ENCODE measurements at places on chromosomes 3 and 15.

GRCh38 chr3:72114773-72115172 is 329.8 kb upstream of the PROK2 start:
- no peak for DNase-seq

DNA sequence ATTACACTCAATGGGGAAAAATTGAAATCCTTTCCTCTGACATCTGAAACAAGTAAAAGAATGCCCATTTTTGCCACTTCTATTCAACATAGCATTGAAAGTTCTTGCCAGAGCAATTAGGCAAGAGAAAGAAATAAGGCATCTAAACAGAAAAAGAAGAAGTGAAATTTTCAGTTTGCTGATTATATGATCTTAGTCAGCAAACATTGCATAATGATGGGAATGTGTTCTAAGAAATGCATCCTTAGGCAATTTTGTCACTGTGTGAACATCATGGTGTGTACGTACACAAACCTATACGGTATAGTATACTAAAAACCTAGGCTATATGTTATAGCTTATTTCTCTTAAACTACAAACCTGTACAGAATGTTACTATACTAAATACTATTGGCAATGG is 278.0 kb downstream of the CGGBP1 start:
- no peak for DNase-seq

- DNase-seq: peak; percentile 84
Measured at GRCh38 chr3:81728766-81729544, 32.5 kb downstream of the GBE1 start.

- DNase-seq: no peak
Measured at GRCh38 chr3:46576879-46577278, 10.8 kb upstream of the LRRC2 start.

DNA sequence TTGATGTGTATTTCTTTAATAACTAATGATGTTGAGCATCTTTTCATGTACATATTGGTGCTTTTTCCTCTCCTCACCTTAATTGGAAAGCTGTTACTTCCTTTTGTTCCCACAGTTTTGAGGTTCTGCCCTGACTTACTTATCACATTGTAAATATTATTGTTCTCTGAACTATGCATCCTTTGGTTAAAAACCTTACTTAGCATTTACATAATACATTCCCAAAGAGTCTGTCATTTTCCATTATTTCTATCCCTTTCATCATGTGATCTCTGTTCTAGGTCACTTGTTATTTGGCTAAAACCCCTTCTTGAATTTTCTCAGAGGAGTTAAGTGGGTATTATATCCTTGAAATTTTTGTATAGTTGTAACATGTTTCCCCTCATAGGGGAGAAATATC is 33.0 kb downstream of the SLC12A6 start:
- DNase-seq: peak; percentile 40

DNA sequence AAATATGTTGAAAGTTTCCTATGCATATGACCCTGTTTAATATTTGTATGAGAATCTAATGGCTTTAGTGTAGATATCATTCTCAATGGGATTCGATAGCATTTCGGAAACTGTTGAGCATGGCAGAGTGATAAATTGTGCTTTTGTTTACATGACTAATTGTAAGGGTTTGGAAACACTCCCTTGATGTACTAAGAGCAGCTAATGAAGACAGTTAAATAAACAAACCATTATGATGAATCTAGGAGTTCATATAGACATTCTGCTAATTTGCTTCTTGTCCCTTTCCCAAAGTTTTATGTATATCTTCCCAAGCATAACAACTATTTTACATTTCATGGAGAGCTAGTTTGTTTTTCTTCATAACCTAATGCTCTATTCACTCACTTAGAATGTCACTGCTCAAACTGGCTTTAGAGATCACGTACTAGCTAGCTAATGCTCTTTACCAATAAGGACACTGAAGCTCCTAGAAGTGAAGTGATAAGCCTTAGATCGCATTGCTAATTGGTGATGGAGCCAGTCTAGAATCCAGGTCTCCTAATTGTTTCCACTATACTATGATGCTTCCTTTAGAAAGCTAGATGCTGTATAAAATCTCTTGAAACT is 140.8 kb downstream of the TP63 start:
- no peak for DNase-seq

DNA sequence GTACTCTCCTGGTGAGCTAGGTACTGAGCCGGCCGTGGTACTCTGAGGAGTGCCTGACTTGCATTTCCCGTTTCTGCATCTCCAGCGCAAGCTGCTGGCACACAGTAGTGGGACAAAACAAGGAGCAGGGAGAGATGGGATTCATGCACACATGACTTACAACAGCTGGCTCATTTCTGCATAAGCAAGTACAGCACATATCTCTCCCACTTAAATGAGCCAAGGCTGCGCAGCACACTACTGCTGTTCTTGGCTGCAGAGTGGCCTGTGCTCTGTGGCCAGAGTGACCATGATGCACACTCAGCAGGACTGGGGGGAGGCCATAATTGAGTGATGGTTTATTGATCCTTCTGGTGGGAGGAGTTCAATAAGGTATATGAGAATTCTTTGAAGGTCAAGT is 59.2 kb upstream of the ABHD17C start:
- no peak for DNase-seq

DNA sequence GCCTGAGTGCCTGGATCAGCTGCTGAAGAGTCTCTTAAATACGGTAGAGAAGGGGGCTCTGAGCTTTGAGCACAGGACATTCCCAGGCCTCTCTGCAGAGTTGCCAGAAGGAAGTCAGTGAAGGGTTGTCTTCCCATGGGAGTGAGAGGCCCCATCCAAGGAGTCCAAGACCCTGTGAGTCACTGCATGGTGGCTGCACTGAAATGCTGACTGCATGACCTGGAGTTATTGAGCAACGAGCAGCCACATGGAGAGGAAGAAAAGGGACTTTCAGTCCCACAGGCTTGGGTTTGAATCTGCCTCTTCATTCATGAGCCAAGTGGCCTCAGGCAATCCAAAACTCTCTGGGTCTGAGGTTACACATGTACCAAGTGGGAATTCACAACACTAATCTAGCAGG is 69.6 kb upstream of the RASGRF1 start:
- peak; percentile 39 for DNase-seq

DNA sequence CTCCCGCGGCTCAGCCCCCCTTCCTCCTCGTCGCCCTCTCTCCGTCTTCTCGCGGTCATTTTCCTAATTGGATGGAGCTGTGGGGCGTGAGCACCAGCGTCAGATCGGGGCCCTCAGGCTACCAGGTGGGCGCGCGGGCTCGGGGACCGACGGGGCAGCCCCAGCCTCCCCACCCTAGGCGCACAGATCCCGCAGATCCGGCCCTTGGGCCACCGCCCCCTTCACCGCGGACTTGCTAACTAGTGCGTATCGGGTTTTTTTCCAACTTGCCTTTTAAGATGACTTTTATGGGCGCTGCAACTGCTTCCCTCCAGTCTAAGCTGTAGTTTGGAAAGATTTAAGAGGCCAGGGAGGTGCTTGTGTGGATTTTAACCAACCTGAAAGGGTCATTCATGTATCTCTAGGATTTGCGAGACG is 1.3 kb downstream of the ZNF710 start:
- DNase-seq: peak; percentile 59

DNA sequence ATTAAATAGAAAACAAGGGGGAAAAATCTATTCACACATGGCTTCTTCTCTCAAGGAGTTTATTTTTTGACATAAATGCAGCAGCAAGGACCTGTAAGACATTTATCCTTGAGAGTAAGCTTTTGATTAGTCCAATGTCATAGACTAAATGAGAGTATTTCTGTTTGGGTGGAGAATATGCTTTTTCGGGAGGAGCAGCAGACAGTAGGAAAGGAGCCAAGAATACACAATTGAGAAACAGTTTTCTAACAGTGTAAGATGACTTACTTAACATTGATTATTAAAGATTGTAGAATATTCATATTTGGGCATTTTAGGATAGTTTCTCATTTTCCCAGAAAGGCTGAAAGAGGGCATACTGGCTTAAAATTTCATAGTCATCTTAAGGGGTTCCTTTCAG is 65.9 kb upstream of the PAQR5 start:
- no peak for DNase-seq

GRCh38 chr3:137165117-137165806 is 207.5 kb downstream of the IL20RB start:
- DNase-seq: peak; percentile 4

GRCh38 chr15:40846841-40847222 is 3.0 kb downstream of the SPINT1 start:
- DNase-seq: no peak

- no peak for DNase-seq
Measured at GRCh38 chr3:53941950-53942349, 50.3 kb upstream of the SELENOK start.

GRCh38 chr15:90394748-90395442 is 6.9 kb downstream of the IQGAP1 start:
- no peak for DNase-seq

GRCh38 chr3:190044142-190044541 is 76.6 kb downstream of the P3H2 start:
- DNase-seq: peak; percentile 68

GRCh38 chr15:45026651-45027190 is 3.7 kb downstream of the SORD start:
- DNase-seq: no peak

- no peak for DNase-seq
Measured at GRCh38 chr15:96232335-96232734, 98.2 kb upstream of the NR2F2 start.

DNA sequence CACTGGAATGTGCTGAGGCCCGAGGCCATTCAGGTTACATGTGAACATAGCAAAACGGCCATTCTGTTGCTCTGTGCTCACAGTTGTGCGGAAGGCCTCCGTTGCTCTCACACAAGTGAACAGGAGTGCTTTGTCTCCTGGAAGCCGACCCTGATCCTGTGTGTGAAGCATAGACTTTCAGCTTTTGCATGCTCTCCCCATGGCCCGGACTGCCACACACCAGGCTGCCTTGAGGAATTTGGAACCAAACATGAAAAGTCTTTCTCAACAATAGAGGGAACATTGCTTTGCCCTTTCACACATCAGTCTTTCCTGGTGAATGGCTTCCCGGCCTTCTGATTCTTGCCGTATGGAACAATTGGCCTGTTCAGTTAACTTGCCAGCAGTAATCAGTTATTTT is 154.8 kb upstream of the LRIG1 start:
- no peak for DNase-seq

DNA sequence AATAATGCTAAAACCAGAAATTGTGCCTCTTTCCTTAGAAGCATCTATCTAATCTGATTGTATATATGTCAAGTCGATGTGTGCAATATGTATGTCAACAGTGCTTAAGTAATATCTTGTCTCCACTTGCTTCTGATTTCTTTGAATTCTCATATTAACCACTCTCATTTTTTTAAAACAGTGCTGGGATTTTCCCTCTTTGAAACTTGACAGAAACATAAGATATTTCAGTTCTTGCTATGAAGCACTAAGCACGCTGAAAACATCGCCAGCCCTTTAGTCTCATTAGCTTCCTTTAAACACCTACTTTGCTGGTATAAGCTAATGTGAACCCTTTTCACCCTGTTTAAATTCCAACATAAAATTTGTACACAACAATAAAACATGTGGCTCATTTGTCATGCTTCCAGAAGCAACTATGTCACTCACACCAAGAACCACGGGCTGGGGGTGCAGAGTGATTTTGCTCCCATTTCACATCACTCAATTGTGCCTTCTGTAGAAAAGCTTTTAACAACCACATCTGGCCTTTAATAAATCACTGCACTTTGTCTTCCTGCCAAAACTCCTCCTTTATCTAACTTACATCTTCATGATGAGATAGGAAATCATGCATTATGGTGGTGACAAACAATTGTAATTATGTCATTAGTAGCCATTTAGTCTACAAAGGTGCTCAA is 185.2 kb downstream of the FOXP1 start:
- DNase-seq: peak; percentile 53

GRCh38 chr3:130395331-130395730 is 49.9 kb downstream of the COL6A5 start:
- no peak for DNase-seq

GRCh38 chr3:124292329-124292728 is 300.4 kb upstream of the ROPN1 start:
- no peak for DNase-seq

DNA sequence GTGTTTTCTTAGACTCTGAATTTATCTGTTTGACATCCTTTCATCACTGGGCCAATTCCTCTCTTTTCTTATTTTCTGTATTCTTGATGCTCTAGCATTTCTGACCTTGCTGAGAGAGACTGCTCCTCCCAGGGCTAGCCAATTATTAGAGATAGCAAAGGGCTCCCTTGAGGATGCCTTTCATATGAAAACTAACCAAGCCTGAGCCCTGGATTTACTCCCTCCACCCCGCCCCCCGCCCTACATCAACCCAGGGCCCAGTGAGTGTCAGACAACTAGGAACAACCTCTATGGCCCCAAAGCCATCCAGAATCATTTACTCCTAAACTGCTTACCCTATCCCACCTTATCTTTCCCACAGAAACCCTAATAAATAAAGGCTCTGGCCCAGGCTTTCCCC is 69.7 kb upstream of the LARS2 start:
- no peak for DNase-seq

- DNase-seq: no peak
Measured at GRCh38 chr3:115363071-115363470, 216.0 kb upstream of the ZBTB20 start.

GRCh38 chr3:78848392-78849288 is 919.2 kb downstream of the ROBO1 start:
- no peak for DNase-seq

DNA sequence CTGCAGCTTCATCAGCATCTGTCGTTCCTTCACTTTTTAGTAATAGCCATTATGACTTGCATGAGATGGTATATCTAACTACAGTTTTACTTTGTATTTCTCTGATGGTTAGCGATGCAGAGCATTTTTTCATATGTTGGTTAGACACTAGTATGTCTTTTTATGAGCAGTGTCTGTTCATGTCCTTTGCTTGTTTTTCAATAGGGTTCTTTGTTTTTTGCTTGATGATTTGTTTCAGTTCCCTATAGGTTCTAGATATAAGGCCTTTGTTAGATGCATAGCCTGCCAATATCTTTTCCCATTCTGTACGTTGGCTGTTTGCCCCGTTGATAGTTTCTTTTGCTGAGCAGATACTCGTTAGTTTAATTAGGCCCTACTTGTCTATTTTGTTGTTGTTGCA is 487.2 kb upstream of the BCHE start:
- DNase-seq: no peak

DNA sequence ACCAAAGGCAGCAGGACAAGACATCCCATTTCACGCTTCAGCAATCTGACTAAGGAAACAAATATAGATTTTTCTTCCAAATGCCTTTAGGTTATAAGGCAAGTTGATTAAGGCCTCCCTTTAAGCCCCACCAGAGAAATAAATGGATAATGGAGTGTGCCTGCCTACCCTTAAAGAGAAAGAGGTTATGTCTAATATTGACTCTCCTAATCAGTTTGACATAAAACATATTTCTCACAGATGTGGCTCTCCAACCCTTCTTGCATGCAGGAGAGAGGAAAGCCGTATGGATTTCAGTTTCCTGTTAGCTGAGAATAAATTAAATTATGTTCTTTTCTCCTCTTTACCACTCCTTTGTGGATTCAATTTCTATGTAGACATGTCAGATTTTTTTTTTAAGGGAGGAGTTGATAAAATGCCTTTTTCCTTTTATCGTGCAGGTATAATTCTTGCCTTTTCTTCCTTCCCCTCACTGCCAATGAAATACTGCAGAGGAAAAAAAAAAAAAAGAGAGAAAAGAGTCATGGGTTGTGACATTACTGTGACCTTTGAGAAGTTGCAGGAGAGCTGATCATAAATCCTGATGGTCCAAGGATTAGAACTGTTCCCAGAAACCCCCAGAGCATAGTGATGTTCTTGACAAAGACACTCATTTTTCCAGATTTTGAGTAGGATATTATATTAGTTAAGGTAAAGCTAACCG is 355.3 kb upstream of the SLCO3A1 start:
- no peak for DNase-seq

Measured in fibroblast of skin of abdomen (primary cell).